Right renal pelvis (tissue), 4 donors: ENCODE measurements at places on chromosomes 11 and 22.

- DNase-seq: no peak
These were observed 70.7 kb downstream of the BMAL1 start for GRCh38 chr11:13348305-13348704.

GRCh38 chr22:46004105-46004866 lies 27.3 kb upstream of the WNT7B start:
- DNase-seq: no peak

- DNase-seq: peak; percentile 51
These were observed 4.6 kb downstream of the CHRDL2 start for GRCh38 chr11:74726547-74727182.

- DNase-seq: peak; percentile 84
These were observed at the start of gene SIK3 for GRCh38 chr11:117098269-117099232. SIK3 (minus strand) TSS chr11:117098428; CDS start chr11:117098415, 13 bp downstream.

GRCh38 chr11:131664293-131664692 lies 293.9 kb downstream of the NTM start:
- DNase-seq: no peak

DNA sequence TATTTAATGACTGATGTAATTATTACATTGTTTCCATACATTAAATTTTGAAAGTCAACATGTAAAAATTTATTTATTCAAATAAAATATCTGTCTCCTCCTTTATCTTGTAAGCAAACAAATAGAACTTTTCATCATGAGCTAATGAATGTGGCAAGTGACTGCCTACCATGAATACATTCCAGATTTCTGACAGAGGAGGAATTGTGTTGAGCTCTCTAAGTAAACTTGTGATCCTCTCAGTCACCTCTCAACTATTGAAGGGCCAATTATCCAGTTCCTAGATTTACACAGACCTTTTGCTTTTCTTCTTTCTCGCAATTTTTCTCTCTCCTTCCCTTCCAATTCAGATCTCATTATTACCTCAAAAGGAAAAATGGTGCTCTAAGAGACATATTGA lies 21.5 kb downstream of the PRRG4 start:
- no peak for DNase-seq

DNA sequence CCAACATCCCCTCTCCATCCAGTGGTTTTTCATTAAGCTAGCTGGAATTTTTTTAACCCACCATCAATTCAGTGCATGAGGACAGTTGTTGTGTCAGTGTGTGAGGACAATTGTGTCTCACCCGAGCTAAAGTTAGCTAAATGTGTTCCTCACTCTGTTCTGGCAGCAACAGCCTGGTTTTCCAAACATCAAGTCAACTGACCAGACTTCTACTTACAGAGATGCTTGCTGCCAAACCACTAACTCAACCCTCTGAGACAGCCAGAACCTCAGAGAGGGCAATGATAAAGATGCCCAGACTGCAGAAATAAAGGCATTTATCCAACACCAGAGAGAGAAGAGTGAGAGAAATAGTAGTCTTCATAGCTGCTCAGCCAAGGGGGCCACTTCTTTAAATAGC lies 6.7 kb downstream of the PAMR1 start:
- DNase-seq: no peak

- no peak for DNase-seq
These were observed 47.8 kb downstream of the ARHGAP42 start for GRCh38 chr11:100734743-100735527.
